ENCODE measurements at places on chromosomes 2 and 18.
A peak's percentile ranks its signal among the peaks of the same experiment; 100 is the strongest.

DNA sequence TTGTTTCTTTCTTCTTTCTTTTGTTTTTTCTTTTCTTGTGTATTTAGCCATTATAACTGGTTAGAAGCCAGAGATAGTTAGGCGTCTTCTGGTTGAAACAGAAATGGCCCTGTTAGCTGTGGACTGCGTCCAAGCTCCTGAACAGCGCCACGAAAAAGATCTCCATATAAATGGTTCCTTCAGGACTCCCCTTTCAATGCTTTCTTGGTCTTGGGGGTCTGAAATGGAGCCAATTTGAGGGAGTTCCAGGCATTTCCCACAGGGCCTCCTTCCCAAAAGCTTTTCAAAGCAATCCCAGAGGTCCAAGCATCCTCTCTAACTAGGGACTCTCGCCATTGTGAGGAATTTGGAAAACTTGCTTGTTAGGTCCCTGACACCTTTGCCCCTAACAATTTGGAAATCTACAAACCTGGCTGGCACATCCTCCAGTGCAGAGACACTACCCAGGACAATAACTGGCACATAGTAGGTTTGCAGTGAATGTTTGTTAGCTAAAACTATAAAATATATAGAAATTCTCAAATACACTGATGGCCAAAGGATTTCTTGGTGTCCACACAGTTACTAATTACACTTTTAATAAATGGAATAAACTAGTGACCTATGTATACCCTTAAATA is 80.1 kb downstream of the MYCN start:
- no peak for DNase-seq

DNA sequence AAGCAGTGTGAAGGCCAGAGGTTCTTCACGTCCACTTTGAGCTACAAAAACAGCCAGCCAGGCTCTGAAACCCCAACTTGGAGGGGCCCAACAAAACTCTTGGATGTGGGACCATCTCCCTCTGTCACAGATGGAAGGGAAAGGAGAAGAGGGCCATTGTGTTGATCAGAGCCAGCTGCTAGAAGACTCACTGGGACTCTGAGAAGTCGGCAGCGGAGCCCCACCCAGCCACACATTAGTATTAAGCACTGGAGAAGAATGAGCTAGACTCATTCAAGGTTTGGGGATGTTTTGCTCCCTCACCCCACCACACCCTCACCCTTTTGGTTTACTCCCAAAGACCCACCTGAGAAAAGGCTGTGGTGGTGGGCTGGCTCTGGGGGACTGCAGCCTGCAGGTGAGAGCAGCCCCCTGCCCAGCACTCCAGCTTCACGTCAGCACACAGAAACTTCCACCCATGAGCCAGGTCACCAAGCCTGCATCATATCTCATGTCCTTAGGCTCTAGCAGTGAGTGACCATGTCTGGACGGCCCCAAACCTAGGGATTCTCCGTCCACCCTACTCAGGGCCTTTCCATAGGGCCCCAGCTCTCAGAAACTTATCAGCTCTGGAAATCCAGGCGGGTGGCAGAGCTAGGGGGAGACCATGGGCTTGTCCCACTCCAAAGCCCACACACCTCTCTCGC is 12.6 kb downstream of the TEX51 start:
- peak; percentile 13 for DNase-seq

DNA sequence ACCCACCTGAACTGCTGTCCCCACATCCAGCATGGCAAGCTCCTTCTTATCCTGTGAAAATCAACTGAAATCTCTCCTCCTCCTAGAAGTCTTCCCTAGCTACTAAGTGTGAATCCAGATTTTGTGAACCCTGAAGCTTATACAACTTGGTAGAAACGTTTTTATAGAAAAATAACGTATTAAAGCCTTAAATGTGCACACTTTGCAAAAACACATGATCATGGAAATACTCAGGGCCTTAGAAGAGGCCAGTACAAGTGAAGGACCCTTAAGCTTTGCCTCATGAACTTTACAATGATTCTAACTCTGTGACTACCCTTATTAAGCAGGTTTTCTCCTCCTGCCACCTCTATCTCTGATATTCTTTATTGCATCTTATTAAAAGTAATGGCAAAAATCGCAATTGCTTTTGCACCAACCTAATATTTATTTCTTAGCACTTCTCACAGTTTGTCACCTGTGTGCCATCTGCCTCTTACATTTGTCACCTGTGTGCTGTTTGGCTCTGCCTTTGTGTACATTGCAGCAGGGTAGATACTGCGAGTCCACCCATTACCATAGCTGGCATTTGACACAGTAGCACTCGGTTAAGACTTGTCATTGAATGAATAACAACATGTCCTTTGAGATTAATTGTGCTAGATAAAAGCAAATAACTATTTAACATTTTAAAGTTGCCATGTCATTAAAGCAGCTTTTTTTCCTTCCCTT is 42.2 kb downstream of the FRZB start:
- no peak for DNase-seq

GRCh38 chr2:136175466-136175865 is 57.5 kb upstream of the CXCR4 start:
- no peak for DNase-seq

DNA sequence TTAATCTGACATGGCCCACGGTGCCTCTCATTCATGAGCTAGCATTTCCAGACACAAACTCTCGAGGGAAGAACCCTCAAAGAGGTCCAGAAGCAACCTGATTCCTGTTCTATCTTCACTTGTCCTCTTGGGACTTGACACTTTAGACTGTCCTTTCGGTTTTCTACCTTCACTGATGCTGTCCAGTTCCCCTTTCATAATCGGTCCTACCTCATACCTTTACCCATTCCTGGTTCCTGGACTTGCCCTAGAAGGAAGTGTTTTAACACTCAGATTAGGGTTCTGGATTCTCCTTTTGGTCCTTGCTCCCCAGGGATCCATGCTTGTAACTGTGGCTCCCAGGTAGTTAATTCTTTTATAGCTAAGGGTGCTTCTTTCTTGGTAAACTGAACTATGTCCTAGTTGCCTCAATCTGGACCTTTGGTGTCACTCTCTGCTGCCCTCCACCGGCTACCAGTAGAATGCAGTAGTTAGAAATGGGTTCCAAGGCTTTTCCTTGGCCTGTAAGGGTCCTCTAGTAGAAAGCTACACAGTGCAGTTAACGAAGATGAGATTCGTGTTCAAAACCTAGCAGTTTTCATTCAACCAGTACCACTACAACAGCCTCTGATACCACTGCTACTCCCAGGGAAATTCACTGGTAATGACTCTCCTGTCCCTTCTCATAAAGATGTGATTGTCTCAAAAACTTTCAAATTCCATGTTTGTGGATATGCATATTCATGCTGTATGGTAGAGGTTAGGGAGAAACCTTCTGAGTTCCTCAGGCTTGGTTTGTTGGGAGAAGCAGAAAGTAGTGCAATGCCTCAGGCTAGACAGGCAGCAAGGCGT is 178.1 kb upstream of the CYP26B1 start:
- peak; percentile 13 for DNase-seq

- no peak for DNase-seq
These were observed 155.1 kb upstream of the TCF4 start for GRCh38 chr18:55743133-55743532.

- no peak for DNase-seq
These were observed 62.5 kb downstream of the RPIA start for GRCh38 chr2:88753833-88754584.

GRCh38 chr18:5543773-5544389 is at the start of gene EPB41L3:
TSS of gene EPB41L3 (minus strand) at chr18:5543997. CDS start at chr18:5489183, 54,814 bp downstream.
- DNase-seq: no peak

DNA sequence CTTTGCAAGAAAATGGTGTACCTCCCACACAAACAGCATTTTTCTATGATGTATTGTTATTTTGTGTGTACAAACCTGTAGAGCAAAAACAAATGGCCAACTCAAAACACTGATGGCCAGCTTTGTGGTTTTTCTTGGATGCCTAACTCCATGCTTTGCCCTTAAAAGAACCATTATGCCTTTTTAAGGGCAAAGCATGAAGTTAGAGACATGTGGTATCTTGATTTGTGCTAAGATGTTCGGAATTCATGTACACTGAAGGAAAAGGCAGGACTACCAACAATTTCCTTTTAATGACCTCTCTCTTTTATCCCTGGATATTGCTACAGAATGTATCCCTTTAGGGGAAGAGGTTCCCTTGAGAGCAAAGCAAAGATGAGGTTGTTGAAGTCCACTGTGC is 273.6 kb downstream of the SCG2 start:
- DNase-seq: no peak

DNA sequence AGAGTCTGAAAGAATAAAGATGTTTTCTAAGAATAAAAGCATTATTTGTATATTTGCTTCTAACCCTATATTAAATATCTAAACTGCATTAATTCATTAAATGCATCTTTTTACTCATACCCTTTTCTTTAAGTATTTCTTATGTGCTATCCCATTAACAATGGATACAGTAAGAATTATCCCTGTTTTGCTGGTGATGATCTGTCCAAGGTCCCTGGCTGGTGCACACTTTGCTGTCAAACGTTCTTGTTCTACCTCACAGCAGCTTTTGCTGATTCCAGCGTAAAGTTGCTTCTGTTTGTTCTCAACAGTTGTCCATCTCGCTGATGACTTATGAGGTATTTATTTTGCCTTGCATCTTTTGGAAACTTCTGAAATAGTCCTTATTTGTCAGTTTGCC is 504.0 kb downstream of the PLCL1 start:
- DNase-seq: no peak

All from H1 (cell line).